ENCODE measurements at places on chromosomes 7 and 10. TPM values are rescaled to one million over a fixed set of nuclear protein-coding genes. Genes with fewer than 3 reads are reported as not detected.

Gene BEND7
- 5.2 TPM for total RNA-seq

GRCh38 chr10:69498711-69499471, 47.6 kb downstream of the TSPAN15 start:
- DNase-seq, result no peak

Gene DRGX
- not detected for total RNA-seq

Gene ZNF783
- total RNA-seq, result 4.4 TPM

DNA sequence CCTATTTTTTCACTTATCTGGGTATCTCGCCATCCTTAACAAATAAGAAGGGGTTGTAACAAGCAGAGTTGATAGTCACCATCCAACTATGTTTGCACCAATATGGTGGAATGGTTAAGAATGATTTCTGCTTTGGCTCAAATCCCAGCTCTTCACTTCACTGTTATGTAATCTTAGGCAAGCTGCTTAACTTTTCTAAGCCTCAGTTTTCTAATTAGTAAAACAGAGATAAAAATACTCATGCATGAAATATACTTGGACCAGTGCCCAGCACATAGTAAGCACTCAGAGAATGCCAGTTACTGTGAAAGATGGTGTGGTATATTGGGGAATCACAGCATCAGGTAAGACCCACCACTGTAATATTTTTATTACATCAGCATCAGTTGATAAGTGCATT, 33.6 kb downstream of the ABCB1 start:
- no peak for DNase-seq

DNA sequence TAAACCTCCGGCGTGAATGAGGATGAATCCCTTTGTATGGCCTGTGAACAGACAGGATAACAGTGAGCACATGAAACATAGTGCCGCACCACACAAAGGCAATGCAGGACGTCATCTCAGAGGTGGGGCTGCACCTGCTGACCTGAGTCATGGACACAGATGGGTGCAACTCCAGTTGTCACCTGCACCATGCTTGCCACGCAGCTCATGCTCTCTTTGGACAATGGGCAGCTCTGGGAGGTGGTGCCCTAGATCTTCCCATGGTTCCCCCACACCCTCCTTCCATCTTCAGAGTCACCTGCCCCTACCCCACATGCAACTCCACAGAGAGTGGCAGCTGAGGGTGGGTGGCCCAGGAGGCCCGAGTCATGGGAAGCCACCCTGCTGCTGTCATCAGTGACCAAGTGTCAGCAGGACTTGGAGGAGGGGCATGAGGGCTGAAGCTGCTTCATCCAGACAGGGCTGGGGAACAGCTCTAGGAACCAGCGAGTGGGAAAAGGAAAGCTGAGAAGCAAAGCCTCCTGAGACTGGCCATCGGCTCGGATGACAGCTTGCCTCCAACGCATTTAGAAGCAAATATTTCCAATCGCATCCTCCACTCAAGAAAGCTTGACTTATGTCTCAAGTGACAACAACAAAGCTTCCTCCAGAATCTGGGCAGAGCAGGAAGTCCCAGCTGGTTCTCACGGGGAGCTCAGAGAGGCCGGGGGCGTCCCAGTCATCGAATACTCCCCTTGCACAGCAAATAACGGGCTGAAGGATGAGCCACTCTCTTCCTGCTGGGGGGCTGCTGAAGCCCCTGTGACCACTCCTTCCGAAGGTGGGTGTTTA, 27.1 kb downstream of the VIPR2 start:
- DNase-seq, result no peak

DNA sequence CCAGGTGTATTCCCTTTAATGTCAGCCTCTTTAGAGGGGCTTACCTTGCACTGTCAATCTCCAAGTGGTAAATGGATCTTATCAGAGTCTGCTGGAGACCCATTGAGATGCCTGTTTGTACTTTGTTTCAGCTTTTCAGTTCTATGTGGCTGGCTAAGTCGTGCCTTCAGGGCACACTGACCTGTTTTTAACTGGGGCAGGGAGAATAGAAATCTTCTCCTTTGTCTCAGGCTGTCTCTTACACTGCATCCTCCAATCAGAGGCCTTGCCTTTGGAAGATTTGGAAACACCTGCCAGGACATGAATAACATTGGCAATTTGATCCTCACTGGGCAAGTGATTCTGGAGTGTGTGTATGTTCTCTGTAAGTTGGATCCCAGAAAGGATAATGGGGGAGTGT, 65.0 kb downstream of the POU6F2 start:
- DNase-seq, result no peak

Gene ADRB1
- total RNA-seq, result 3.3 TPM

- DNase-seq, result no peak
Observed at GRCh38 chr7:26629696-26630095, 234.7 kb downstream of the SKAP2 start.

DNA sequence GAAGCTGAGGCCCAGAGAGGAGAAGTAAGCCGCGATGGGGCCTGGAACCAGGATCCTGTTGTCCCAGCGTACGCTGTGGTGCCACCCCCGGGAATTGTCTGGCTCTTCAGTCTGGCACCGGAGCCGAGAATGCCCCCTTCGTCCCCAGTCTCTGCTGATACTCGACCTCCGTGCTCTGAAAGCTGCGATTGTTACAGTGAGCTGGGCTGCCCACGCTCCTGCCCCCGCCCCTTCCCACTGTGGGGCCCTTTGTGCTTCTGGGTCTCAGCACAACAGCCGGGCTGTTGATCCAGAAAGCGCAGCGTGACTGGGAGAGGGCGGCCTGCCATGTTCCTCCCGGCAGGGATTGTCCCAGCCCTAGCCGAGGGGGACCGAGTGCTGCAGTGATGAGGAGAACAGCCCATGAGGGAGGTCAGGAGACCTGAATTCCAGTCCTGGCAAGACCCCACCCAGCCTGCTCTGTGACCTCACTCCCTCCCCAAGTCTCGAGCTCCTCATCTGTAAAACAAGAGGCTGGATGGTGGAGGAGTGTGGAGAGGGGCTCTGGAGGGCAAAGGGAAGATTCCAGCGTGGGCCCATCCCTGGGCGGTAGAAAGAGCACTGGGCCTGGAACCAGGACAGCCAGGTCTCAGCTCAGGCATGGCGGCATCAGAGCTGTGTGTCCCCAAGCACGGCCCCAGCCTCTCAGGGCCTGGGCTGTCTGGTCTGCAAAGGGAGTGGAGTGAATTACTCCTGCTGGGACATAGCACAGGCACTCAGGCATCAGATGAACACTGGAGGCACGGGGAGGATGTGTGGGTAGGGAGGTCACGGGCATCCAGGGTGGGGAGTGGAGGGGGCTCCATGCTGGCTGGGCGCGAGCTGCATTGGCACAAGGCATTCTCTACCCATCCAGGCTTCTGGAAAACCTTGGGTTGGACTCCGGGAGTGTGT, 43.6 kb downstream of the TSPAN15 start:
- DNase-seq, result peak; percentile 85

Gene TMEM184A
- 0.19 TPM for total RNA-seq

- no peak for DNase-seq
Observed at GRCh38 chr7:89849052-89849451, 305.2 kb upstream of the STEAP1 start.

Gene INPP5A
- total RNA-seq, result 12.8 TPM

Gene ZRANB1
- 13.2 TPM for total RNA-seq

- no peak for DNase-seq
Observed at GRCh38 chr7:98250789-98251188, 1.2 kb downstream of the TECPR1 start.

Gene ARHGAP21
- 55.4 TPM for total RNA-seq

DNA sequence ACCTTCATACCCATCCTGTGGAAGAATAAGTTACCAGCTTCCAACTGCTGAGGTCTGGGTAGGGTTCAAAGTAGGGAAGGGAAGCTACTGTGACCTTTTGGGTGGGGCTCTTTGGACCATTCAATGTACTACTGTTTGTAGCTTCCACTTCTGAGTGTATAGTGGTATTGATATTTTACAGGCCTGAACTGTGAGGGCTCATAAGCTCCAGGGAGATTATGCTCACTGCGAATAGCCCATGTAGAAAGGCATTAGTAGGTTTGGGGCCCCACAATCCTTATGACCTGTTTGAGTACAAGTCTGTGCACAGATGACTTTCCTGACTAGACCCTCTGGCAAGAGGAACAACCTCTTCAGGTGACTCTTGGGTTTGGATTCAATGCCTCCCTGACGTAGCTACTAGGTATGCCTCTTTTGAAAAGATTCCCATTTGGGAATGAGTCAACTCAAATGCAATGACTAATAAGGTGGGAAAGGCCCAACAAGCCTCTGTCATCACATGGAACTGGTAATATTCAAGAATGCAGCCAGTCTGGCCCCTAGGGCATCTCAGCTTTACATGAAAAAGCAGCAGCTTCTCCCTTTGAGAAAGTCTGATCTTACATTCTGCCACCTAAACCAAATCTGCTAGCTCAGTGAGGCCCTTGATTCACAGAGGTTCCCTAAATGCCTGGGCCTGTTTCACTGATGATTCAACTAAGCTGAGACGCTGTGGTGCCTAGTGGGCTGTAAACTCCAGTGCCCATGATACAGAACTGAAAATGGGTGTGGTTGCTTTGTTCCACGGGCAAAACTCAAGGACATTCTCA, 79.8 kb downstream of the ABI1 start:
- no peak for DNase-seq

GRCh38 chr10:8637640-8638039, 583.2 kb downstream of the GATA3 start:
- DNase-seq, result no peak

Gene AKR1C2
- total RNA-seq, result not detected

- peak; percentile 79 for DNase-seq
Observed at GRCh38 chr7:95840953-95841950, 68.9 kb downstream of the DYNC1I1 start.

- DNase-seq, result no peak
Observed at GRCh38 chr7:87599336-87599735, 1.3 kb downstream of the ABCB1 start.

DNA sequence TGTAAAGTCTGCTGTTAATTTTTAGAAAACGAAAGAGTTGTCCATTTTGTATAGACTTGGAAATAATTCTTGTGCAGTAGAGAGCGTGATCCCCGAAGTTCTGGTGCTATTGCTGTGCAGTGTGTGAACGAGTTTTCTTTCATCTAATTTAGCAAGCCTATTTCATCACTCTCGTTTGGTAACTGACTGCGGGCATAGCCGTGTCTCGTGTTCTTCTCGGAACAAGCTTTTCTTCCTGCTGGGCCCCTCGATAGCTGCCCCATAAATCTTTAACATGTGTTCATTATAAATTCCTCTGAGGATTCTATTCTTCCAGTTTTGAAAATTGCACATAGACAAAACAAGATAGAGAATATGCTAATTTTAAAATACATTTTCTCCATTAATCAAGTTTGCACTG, 622.0 kb upstream of the PFKP start:
- no peak for DNase-seq

- peak; percentile 62 for DNase-seq
Observed at GRCh38 chr7:3722396-3722922, 421.4 kb downstream of the SDK1 start.

Gene HSPA12A
- total RNA-seq, result 12.5 TPM

DNA sequence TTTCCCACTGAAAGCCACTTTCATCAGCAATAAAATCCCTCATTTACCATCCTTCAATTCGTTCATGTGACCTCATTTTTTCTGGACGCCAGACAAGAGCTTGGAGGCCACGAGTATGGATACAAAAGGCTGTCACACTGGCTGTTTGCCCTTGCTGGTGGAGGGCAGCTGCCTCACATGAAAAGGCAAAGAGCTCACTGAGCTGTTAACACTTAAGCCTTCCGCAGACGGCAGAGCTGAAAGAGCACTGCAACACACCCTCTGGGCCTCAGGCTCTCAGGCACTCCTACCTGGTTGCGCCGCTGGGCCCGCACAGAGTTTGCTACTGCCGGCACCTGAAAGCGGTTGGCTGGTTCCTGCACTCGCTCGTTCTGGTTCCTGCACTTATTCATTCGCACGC, 193.5 kb downstream of the CFTR start:
- DNase-seq, result peak; percentile 26

Gene TRIM50
- not detected for total RNA-seq

- no peak for DNase-seq
Observed at GRCh38 chr10:107971973-107972372, 807.5 kb upstream of the SORCS1 start.

- DNase-seq, result no peak
Observed at GRCh38 chr10:131271195-131271880, 40.2 kb downstream of the TCERG1L start.

DNA sequence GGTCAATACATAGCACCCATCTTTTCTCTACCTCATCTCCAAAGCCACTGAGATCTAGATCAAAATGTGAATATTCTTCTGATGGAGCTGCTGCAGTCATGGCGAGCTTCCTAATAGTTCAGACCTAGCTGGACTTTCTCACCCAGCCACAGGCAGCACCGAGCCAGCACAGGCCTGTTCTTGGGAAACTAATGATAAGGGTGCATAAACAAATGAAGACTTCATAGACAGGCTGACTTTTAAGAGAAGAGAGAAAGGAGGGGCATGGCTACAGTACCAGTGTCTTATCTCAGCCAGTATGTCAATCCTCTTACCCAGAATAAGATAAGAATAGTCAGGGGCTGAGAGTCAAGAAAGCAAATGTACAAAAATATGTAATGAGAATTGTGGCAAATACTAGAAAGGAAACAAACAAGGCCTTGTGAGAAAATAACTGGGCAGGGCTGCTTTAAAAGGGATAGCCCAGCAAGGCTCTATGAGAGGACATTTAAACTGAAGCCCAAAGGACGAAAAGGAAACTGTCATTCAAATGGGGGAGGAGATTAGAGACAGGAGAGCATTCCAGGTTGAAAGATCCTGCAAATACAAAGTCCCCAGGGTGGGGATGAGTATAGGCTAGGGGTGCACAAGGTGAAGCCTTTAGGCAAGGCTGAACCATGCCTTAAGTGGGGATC, 21.8 kb upstream of the CDK14 start:
- no peak for DNase-seq

DNA sequence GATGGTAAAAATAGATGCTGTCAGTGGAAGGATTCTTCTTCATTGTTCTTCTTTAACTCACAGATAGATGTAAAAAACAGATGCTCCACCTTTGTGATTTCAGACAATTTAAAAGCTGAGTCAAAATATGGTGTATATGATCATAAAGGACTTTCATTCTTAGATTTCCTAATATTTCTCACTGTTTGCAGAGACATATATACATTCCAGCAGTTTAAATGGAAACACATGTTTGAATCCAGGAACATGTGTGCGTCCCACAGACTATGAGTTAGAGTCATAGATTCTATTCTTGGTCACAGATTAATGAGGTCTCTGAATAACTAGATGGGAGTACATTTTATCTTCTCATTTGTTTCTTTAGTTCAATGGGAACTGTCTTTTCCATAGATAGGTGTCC, 109.6 kb downstream of the BICC1 start:
- DNase-seq, result no peak

DNA sequence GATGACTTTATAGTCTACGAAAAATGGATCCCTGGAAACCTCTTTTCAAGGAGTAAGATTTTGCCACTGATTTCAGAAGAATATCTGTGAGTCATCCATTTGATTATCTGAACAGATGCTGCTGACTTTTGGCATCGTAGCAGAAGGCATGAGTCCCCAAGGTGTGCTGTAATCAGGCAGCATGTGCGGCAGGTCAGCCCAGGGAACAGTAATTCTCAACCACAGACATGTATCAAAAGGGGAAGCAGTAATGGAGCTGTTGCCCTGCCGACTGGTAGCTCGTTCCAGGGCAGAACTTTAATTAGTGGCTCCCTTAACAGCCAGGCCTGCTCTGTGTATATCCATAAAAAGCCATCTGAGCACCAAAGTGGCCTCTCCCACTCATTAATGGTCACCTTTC, 5.7 kb upstream of the VWC2 start:
- no peak for DNase-seq

GRCh38 chr7:14639801-14640200, 262.8 kb downstream of the DGKB start:
- DNase-seq, result no peak

Gene ASB15
- not detected for total RNA-seq
